HCT116 (cell line): ENCODE measurements at places on chromosomes 6 and 20. TPM values are rescaled to one million over a fixed set of nuclear protein-coding genes. Genes with fewer than 3 reads are reported as not detected.

Gene ACTL10
- 0.22 TPM for total RNA-seq

DNA sequence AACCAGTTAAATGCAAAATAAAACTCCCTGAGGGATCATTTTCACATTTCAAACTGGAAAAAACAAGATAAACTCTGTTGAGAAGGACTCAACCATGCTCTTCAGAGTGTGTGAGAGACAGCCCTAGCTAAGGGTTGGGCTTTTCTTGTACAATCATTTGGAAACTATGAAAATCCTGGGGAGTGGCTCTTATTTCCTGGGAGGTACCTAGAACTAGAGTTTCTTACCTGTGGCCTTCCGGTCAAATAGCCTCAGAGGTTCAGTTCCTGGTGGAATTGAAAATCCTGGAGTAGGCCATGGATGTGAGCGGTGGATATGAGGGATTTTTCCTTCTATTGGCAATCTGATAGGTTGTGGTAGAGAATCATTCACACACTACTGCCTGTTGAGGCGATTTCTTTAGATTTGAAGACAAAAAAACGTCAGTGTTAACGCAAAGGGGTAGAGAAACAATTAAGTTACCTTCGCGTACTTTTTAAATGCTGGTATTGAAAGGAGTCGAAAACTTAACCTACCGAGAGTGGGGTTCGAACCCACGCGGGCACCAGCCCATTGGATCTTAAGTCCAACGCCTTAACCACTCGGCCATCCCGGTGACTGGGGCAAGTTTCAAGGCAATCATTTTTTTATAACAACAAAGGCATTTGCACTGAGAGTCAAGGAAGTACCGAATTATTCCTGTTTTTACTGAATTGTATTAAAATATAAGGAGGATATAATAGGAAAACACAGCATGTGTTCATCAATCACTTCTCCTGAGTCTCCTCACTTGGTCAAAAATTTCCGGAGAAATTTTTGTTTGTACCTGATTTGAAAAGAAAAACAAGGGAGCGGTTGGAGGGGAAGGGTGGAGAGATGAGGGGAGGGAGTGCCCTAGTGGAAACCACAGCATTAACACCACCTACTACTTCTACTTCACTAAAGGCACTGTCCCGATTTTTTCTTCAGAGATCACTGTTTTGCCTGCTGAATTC lies 191.3 kb downstream of the OR2B2 start:
- DNase-seq, result peak; percentile 87

Gene UBR2
- total RNA-seq, result 20.5 TPM

Gene IL20RA
- total RNA-seq, result 1.1 TPM

GRCh38 chr6:74283532-74283931 lies 587.5 kb downstream of the CD109 start:
- DNase-seq, result no peak

DNA sequence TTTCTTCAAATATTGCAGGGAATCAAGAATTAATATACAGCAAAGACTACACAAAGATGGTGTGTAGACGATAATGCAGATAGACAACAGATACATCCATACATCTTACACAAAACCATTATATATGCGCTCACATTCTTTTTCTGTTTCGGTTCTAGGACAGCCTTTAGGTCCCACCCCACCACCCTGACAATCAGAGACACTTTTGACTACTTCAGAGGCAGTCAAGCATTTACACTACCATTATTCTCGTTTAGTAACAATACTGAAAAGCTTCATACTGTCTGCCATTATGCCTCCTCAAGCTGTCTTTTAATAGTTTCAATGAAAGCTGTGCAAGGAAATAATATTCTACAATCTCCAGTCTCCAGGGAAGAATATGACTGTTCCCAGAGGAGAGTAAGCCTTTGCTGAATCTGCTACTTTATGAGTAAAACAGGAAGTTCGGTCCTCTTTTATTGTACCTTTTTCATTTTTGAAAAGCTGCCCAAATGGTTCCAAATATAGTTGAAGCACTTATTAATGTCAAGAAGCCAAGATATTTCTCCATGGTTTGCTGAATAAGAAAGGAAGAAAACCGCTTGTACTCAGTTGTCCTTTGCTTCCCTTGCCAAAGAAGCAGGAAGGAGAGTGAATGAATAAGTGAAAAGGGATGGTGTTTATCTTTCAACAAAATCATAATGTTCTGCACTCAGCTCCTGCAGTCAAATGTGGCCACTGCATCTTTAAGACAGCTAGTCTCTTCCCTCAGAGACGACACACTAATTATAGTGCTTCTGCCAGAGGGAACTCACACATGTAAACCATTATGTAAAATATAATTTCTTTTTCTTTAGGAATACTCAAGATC lies 468.3 kb downstream of the CDC5L start:
- DNase-seq, result no peak

DNA sequence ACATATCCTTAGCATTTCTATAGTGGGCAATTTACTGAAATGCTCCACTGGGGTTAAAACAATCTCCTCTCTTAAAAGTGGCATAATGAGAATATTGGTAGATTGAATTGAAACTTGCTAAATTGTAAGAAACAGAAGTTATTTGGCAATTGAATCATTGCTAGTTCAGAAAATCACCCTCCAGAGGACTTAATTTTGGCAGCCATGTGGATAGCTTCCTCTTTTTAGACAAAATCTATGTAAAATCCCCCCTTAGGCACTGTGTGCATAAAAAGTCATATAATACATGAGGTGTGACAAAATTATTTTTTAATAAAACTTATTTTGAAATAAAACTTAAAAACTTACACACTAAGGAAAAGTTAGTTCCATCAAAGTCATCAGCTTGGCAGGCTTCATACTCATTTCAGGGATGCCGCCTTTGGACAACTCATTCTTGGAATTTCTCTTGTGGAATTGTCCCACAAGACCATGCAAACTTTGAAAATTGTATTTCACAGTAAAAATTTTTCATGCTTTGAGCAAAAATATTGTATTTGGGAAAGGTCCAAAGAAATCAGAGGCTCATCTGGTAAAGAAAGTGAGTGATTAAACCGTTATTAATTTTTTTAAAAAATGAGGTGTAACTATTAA lies 473.0 kb downstream of the BCKDHB start:
- DNase-seq, result no peak

DNA sequence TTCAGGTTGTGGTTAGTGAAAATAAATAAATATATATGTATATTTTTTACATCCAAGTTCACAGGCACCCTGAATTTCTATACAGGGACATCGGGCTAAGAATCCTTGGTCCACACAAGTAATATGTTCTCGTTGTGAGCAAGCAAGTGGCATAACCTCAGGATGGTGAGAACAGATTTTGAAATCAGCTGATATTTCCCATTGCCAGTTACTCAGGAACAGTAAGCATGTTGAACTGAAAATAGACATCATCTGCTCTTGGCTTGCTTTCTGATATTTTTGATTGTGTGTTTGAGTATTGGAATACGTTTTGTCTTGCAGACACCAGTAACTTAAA lies 87.7 kb downstream of the TRMT6 start:
- no peak for DNase-seq
